Lower lobe of right lung (tissue), 2 donors: ENCODE measurements at places on chromosomes 4 and X.
A peak's percentile ranks its signal among the peaks of the same experiment; 100 is the strongest.

- DNase-seq, result peak; percentile 13
Observed at GRCh38 chr4:749698-750666, 44.4 kb downstream of the PCGF3 start.

DNA sequence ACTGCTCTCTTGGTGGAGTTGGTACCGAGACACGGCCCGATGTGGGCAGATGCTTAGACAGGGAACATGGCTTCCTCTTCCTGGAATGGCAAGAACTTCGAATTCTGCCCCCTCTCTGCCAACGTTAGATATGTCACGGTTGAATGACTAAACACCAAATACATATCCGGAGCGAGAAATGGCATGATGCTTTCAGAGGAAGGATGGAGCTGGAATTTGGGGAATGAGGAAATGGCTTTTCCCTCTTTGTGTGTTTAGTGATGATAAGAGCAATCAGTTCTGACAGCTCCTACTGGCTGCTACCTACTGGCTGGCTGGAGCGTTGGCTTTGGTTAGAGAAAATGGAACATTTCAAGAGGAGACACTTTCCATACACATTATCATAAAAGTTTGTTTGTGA, 140.0 kb downstream of the DHRSX start:
- DNase-seq, result no peak

DNA sequence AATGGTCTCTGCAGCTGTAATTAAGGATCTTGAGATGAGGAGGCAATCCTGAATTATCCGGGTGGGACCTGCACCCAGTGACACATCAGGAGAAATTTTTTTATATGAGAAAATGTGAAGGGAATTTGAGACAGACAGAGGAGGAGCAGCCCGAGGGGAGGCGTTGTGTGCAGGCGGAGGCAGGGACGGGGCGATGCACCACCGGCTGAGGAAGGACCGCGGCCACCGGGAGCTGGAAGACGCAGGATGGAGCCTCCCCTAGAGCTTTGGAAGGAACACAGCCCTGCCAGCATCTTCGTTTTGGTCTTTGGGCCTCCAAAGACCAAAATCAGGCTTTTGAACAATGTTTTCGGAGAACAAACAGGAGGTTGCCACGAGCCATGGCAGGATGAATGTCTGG, 85.0 kb upstream of the ADRA2C start:
- DNase-seq, result peak; percentile 26

- DNase-seq, result no peak
Observed at GRCh38 chrX:48493890-48494364, 14.9 kb upstream of the PORCN start.

GRCh38 chr4:108377021-108377420, 208.3 kb upstream of the LEF1 start:
- no peak for DNase-seq

- DNase-seq, result no peak
Observed at GRCh38 chr4:183989931-183990330, 84.8 kb downstream of the STOX2 start.

GRCh38 chr4:76562836-76563453, 127.9 kb downstream of the SHROOM3 start:
- DNase-seq, result no peak

DNA sequence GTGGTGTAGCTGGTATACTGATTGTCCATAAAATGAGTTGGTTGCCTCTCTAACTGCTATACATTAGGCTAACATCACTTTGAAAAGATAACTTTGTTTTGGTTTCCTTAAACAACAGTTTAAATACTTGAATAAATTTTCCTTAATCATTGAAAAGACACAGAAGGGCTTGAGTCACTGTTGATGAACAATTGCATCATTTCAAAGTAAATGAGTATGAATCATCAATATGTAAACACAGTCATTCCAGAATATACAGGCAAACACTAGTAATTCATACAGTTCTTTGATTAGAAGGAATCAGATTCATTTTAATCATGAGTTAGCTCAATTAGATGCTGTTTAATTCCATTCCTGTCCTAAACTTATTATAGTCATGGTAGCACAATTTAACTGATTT, 160.6 kb downstream of the AFF2 start:
- DNase-seq, result no peak
